Karpas-422 (cell line): ENCODE measurements at places on chromosomes 5 and 9. TPM values are rescaled to one million over a fixed set of nuclear protein-coding genes. Genes with fewer than 3 reads are reported as not detected.

- H3K4me1 ChIP-seq = peaks cover 8% of the 10 kb centered on the region
- peaks cover 20% of the 10 kb centered on the region; the same call in 1 of the 2 replicates for H3K36me3 ChIP-seq
- H3K27me3 ChIP-seq = no peaks in the 10 kb centered on the region
- no peak for DNase-seq
Observed at GRCh38 chr5:65809817-65810531, 88.0 kb downstream of the NLN start.

DNA sequence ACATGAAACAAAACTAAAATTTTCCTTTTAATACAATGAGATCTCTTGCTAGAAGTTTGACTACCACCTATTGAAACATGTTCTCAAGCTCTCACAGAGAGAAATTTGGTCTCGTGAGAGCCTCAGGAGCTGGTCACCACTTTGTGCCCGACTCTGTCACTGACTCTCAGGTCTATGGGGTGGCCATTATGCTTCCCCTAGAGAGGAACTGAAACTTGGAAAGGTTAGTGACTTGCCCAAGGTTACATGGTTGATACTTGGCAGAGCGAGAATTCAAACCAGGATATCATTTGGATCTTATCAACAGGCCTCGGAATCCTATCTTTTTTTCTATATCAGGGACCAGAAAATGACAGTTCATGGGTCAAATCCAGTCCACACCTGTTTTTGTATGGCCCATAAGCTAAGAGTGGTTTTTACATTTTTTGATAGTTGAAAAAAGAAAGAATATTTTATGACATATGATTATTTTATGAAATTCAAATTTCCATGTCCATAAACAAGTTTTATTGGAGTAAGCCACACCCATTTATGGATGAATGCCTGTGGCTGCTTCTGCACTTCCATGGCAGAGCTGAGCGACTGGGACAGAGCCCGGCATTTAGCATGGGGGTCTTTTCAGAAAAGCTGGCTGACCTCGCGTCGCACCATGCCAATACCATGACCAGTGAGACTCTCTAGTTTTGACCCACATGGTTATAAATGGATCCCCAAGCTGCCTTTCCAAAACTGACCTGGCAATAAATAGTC, 44.8 kb upstream of the EQTN start:
- H3K4me3 ChIP-seq = no peak overlapping the region
- H3K36me3 ChIP-seq = no peaks in the 10 kb centered on the region
- no peak for DNase-seq
- no peaks in the 10 kb centered on the region for H3K27me3 ChIP-seq
- no peaks in the 10 kb centered on the region for H3K4me1 ChIP-seq
- H3K27ac ChIP-seq = no peak overlapping the region

DNA sequence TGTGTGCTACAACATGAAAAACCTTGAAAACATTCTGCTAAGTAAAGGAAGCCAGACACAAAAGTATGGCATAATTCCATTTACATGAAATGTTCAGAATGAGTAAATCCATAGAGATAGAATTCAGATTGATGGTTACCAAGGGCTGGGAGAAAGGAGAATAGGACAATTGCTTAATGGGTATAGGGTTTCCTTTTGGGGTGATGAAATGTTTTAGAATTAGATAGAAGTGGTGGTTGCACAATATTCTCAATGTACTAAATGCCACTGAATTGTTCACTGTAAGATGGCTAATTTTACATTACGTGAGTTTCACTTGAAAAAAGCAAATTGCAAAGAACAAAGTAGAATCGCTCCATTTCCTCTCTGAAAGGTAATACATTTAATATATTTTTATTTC, 43.0 kb upstream of the GAS1 start:
- no peak overlapping the region for H3K27ac ChIP-seq
- no peaks in the 10 kb centered on the region for H3K36me3 ChIP-seq
- no peak overlapping the region for H3K4me3 ChIP-seq

DNA sequence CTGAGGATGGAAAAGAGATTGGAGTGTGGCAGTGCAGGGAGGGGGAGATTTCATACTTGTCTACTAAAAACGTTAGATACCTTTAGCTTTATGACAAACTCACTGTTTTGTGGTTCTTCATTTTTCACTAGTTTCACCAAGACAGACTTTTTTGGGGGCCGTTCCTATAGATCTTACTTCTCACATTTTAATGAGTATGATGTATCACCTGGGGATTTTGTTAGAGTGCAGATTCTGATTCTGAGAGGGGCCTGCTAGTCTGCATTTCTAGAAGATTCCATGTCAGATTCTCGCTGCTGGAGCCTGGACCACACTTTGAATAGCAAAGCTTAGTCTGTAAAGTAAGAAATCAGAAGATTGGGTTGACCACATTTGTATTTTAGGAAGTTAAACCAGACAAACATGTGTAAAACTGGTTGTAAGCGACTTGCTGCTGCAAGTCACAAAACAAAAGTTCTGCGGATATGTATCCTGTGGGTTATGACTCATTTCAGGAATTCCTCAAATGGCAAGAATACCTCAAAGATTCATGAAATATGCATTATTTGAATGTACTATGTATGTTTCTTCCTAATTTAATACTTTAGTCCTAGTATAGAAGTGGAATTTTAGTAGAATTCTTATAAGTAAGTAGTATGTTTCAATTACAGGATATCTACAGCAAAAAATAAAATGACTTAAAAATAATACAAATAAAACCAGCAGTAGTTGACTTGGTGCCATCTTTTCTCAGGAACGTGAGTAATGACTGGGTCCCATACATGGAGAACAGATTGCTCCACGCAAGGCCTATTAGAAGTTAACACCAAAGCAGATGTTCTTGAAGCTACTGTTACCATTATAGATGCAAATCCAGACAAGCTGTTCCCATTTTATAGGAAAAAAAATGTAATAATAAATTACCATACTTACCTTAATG, 27.8 kb downstream of the NFIL3 start:
- no peaks in the 10 kb centered on the region for H3K27me3 ChIP-seq
- no peaks in the 10 kb centered on the region for H3K4me1 ChIP-seq
- no peak overlapping the region for H3K27ac ChIP-seq
- no peak overlapping the region for H3K4me3 ChIP-seq

The FABP6 gene
- total RNA-seq = 0.69 and 0.97 TPM in 2 replicates

The NUTM2F gene
- total RNA-seq = not detected in 2 replicates
